ENCODE measurements at places on chromosomes 13 and 19. TPM values are rescaled to one million over a fixed set of nuclear protein-coding genes. Genes with fewer than 3 reads are reported as not detected.
A peak's percentile ranks its signal among the peaks of the same experiment; 100 is the strongest.

DNA sequence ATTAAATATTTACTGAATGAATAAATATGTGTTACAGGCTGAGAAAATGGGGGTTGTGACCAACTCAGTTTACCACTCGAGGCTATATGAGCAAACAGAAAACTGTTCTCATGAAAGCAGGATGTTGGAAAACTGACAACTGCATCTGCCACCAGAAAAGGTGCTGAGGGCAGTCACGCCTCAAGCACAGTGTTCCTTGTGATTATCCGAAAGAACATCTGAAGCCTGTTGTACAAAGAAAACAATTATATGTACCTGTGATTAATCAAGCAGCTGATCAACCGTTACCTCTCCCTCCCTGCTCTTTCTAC, 6.2 kb upstream of the KLK13 start:
- no peaks in the 10 kb centered on the region for H3K27me3 ChIP-seq
- H3K4me1 ChIP-seq, result no peaks in the 10 kb centered on the region
- no peaks in the 10 kb centered on the region for H3K36me3 ChIP-seq

GRCh38 chr13:76974618-76974975, 17.3 kb upstream of the CLN5 start:
- H3K36me3 ChIP-seq, result no peaks in the 10 kb centered on the region
- peaks cover under 1% of the 10 kb centered on the region for H3K4me1 ChIP-seq
- no peak for DNase-seq
- H3K27ac ChIP-seq, result no peak overlapping the region
- no peaks in the 10 kb centered on the region for H3K27me3 ChIP-seq

DNA sequence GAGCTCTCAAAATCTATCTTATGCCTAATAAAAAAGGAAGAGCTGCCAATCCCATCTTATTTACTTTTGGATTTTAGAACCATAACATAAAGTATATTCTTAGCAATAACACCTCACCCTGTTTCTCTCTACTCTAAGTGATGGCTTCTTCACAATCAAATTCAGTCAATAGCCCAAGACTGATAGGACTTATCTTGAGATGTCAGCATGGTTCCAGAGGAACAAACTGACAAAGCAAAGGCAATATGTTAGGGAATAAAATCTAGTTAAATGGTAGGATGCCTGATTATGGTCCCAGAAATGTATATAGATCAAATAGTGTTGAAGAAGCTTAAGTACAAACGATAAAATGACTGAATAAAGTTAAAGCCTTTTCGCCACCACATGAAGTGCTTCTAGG, 36.3 kb downstream of the DACH1 start:
- no peaks in the 10 kb centered on the region for H3K4me1 ChIP-seq
- H3K36me3 ChIP-seq, result no peaks in the 10 kb centered on the region
- no peak overlapping the region for H3K27ac ChIP-seq
- DNase-seq, result no peak

DNA sequence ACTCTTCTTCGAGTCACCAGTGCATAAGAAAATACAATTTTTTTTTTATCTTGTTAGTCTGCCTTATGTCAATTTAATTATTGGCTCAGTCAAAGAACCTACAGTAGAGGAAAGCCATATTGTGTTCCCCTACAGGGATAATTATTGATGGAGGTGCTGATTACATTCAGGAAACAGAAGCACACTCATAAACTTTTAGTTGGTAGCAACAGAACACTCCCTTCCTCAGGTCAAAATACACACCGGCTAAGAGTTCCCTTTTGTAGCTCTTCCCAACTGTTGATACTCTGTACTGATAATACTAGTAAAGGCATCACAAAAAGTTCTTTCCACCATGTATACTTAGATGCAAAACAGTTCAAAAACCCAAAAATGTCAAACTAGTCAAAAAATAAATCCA, 18.4 kb downstream of the FOXO1 start:
- DNase-seq, result no peak
- no peak overlapping the region for H3K27ac ChIP-seq
- H3K36me3 ChIP-seq, result no peaks in the 10 kb centered on the region
- peaks cover 53% of the 10 kb centered on the region for H3K4me1 ChIP-seq
- no peaks in the 10 kb centered on the region for H3K27me3 ChIP-seq

- H3K27me3 ChIP-seq, result no peaks in the 10 kb centered on the region
- H3K36me3 ChIP-seq, result peaks cover 22% of the 10 kb centered on the region
- DNase-seq, result peak; percentile 66
Measured at GRCh38 chr19:46602392-46603194, 1.5 kb downstream of the CALM3 start.

- no peak overlapping the region for H3K4me3 ChIP-seq
- no peaks in the 10 kb centered on the region for H3K27me3 ChIP-seq
- DNase-seq, result no peak
Measured at GRCh38 chr13:73542446-73542845, 483.6 kb downstream of the KLF5 start.

GRCh38 chr13:42803563-42804204, 22.3 kb downstream of the FAM216B start:
- no peaks in the 10 kb centered on the region for H3K4me1 ChIP-seq
- no peak for DNase-seq
- no peaks in the 10 kb centered on the region for H3K27me3 ChIP-seq
- H3K36me3 ChIP-seq, result no peaks in the 10 kb centered on the region

GRCh38 chr13:73061473-73061872, 2.7 kb downstream of the KLF5 start:
- no peaks in the 10 kb centered on the region for H3K36me3 ChIP-seq
- H3K27ac ChIP-seq, result no peak overlapping the region
- no peak for DNase-seq
- H3K4me3 ChIP-seq, result no peak overlapping the region

GRCh38 chr13:91355099-91355825, 7.8 kb downstream of the MIR17HG start:
- H3K4me1 ChIP-seq, result no peaks in the 10 kb centered on the region
- no peak overlapping the region for H3K4me3 ChIP-seq
- H3K36me3 ChIP-seq, result peaks cover 36% of the 10 kb centered on the region
- no peaks in the 10 kb centered on the region for H3K27me3 ChIP-seq
- no peak overlapping the region for H3K27ac ChIP-seq

GRCh38 chr19:50882188-50882587, 8.9 kb downstream of the KLK2 start:
- H3K4me1 ChIP-seq, result no peaks in the 10 kb centered on the region
- no peaks in the 10 kb centered on the region for H3K36me3 ChIP-seq
- H3K4me3 ChIP-seq, result no peak overlapping the region
- H3K27me3 ChIP-seq, result no peaks in the 10 kb centered on the region
- no peak overlapping the region for H3K27ac ChIP-seq
- DNase-seq, result no peak

- no peak overlapping the region for H3K4me3 ChIP-seq
- H3K27me3 ChIP-seq, result no peaks in the 10 kb centered on the region
- H3K27ac ChIP-seq, result peak overlapping the region; percentile 72
- no peak for DNase-seq
- no peaks in the 10 kb centered on the region for H3K4me1 ChIP-seq
- no peaks in the 10 kb centered on the region for H3K36me3 ChIP-seq
Measured at GRCh38 chr13:40271271-40271885, 395.1 kb downstream of the FOXO1 start.

DNA sequence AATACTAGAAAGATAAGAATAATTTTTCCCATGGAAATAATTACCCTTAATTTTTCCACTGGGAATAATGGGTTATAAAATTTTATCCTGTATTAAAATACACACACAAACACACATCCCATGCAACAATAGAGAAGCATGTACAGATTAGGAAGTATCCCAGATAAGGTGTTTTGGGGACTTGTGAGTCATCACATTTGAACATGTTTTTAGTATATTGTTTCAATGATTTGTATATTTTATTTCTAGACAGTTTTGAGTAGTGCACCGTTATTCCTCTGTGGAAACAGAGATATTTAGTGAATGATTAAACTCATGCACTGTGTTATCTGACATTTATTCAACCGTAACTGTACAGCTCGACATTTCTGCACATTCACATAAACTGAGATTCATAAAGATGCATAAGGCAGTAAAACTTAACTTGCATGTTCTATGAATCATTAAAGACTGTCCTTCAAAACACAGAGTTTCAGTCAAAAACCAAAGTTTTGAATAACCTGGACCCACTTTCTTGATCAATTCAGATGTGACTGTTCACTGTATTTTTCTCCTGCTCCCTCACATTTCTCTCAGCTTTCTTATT, 30.1 kb downstream of the KLF12 start:
- DNase-seq, result no peak
- no peak overlapping the region for H3K4me3 ChIP-seq
- no peaks in the 10 kb centered on the region for H3K4me1 ChIP-seq
- H3K27me3 ChIP-seq, result no peaks in the 10 kb centered on the region
- no peaks in the 10 kb centered on the region for H3K36me3 ChIP-seq

- no peaks in the 10 kb centered on the region for H3K36me3 ChIP-seq
- peaks cover 19% of the 10 kb centered on the region for H3K4me1 ChIP-seq
- H3K4me3 ChIP-seq, result no peak overlapping the region
- H3K27me3 ChIP-seq, result no peaks in the 10 kb centered on the region
- no peak for DNase-seq
- no peak overlapping the region for H3K27ac ChIP-seq
Measured at GRCh38 chr19:56319991-56320390, 5.4 kb upstream of the ZSCAN5A start.

DNA sequence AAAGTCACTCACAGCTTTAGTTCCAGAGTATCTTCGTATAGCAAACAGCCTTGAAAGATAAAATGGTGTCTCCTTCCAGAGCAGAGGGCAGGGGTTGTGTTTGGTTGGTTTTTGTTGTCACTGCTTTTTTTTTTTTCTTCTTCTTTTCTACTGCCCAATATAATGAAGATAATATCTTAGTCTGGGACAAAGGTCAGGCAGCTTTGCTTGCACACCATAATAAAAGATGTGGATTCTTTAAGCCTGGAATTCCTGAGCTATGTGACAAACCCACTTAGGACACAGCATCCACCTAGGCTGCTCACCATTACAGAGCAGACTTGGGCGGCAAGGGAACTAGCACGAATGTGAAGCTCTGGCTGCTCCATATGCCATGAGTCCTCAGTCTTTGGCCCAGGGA, 165.6 kb upstream of the MIR17HG start:
- no peaks in the 10 kb centered on the region for H3K27me3 ChIP-seq
- no peak overlapping the region for H3K4me3 ChIP-seq
- no peaks in the 10 kb centered on the region for H3K36me3 ChIP-seq
- no peak overlapping the region for H3K27ac ChIP-seq
- no peak for DNase-seq

GRCh38 chr13:49869519-49869918, 66.6 kb downstream of the SPRYD7 start:
- no peak overlapping the region for H3K4me3 ChIP-seq
- H3K27me3 ChIP-seq, result no peaks in the 10 kb centered on the region
- H3K27ac ChIP-seq, result no peak overlapping the region
- no peaks in the 10 kb centered on the region for H3K36me3 ChIP-seq
- H3K4me1 ChIP-seq, result no peaks in the 10 kb centered on the region
- DNase-seq, result no peak

- H3K4me1 ChIP-seq, result peaks cover 40% of the 10 kb centered on the region
- no peak for DNase-seq
- H3K4me3 ChIP-seq, result no peak overlapping the region
- H3K36me3 ChIP-seq, result peaks cover 43% of the 10 kb centered on the region
Measured at GRCh38 chr13:113835461-113836270, 28.2 kb downstream of the GAS6 start.

DNA sequence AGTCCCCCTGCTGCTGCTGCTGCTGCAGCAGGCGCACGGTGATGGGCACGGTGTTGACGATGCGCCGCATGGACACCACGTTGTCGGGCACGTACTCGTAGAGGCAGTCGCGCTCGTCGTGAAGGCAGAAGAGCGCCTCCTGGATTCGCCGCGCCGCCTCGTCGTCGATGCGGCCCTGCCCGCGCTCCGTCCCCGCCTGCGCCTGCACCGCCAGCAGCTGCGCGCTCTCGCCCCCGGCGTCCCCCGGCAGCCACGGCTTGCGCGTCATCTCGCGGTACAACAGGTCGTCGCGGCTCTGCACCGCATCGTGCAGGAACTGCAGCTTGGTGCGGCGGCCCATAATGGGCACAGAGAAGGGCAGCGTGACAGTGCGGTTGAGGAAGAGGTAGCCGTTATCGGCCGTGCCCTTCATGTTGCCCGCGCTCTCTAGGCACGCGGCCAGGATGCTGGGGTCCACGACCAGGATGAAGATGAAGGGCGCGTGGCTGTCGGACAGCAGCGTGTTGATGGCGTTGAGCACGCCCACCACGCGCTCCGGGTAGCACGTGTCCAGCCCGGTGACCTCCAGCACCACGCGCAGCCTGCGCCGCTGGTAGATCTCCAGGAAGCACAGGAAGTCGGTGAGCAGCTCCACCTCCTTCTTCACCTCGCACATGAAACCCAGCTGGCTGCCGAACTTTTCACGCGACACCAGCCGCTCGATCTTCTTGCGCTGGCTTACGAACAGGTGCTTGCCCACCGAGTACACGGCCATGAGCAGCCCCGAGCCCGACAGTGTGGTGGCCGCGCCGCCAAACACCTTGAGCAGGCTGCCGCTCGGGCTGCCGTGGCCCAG, 8.1 kb downstream of the NKPD1 start:
- peak; percentile 61 for DNase-seq
- H3K27me3 ChIP-seq, result peaks cover 11% of the 10 kb centered on the region
- H3K27ac ChIP-seq, result peak overlapping the region; percentile 39

- no peaks in the 10 kb centered on the region for H3K4me1 ChIP-seq
- no peak overlapping the region for H3K4me3 ChIP-seq
- no peaks in the 10 kb centered on the region for H3K27me3 ChIP-seq
Measured at GRCh38 chr13:25800523-25800922, 251.3 kb downstream of the SHISA2 start.

DNA sequence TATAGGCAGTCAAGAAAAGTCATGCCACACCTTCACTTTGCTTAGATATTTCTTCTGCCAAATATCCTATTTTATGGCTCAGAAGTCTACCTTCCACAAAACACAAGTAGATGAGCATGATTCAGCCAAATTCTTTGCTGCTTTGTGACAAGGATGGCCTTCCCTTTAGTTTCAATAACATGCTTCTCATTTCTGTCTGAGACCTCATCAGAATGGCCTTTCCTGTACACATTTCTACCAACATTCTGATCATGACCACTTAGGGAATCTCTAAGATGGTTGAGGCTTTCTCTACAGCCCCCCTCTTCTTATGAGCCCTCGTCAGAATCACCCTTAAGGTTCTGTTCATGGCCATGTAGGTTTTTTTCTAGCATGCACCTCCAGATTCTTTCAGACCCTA, 96.2 kb downstream of the COL4A2 start:
- DNase-seq, result no peak
- H3K36me3 ChIP-seq, result no peaks in the 10 kb centered on the region
- no peak overlapping the region for H3K4me3 ChIP-seq

GRCh38 chr13:39401046-39401705, 201.8 kb downstream of the LHFPL6 start:
- peaks cover 26% of the 10 kb centered on the region for H3K4me1 ChIP-seq
- DNase-seq, result no peak
- no peak overlapping the region for H3K27ac ChIP-seq
- H3K4me3 ChIP-seq, result no peak overlapping the region

- no peak overlapping the region for H3K4me3 ChIP-seq
- DNase-seq, result no peak
- H3K36me3 ChIP-seq, result no peaks in the 10 kb centered on the region
Measured at GRCh38 chr13:103315711-103316110, 249.5 kb upstream of the SLC10A2 start.

- H3K27ac ChIP-seq, result no peak overlapping the region
- H3K4me1 ChIP-seq, result no peaks in the 10 kb centered on the region
- no peak overlapping the region for H3K4me3 ChIP-seq
- DNase-seq, result no peak
Measured at GRCh38 chr13:37476874-37477273, 121.7 kb downstream of the POSTN start.

Gene KCNRG
- 1.6 TPM for total RNA-seq

Gene TBCB
- 110 TPM for total RNA-seq

Gene FFAR2
- total RNA-seq, result 0.20 TPM

Gene C19orf33
- total RNA-seq, result 48.6 TPM

Gene APC2
- 0.04 TPM for total RNA-seq

Gene ZNF607
- total RNA-seq, result 3.7 TPM

Gene KRTDAP
- not detected for total RNA-seq

Gene NOSIP
- 39.0 TPM for total RNA-seq

Gene PEG3
- total RNA-seq, result 4.8 TPM

Gene TGFBR3L
- 22.1 TPM for total RNA-seq

Gene IZUMO4
- 1.4 TPM for total RNA-seq

Gene KCNN1
- total RNA-seq, result 0.63 TPM

Gene FSD1
- total RNA-seq, result not detected

Gene SIAH3
- not detected for total RNA-seq

Gene CGB1
- total RNA-seq, result not detected

Data from right atrium auricular region (tissue), 2 donors.